Cardiac muscle cell (in vitro differentiated cells and primary cell): ENCODE measurements at places on chromosomes 7 and 10. TPM values are rescaled to one million over a fixed set of nuclear protein-coding genes. Genes with fewer than 3 reads are reported as not detected.

GRCh38 chr7:158782761-158783401, 46.4 kb downstream of the ESYT2 start:
- DNase-seq = peak; percentile 48

BUD31 gene
- 132 and 193 TPM in 2 replicates for polyA plus RNA-seq

HOXA13 gene
- polyA plus RNA-seq = not detected in 2 replicates

MBL2 gene
- not detected in 2 replicates for polyA plus RNA-seq

EBLN1 gene
- not detected in 2 replicates for polyA plus RNA-seq

LRRC72 gene
- polyA plus RNA-seq = not detected in 2 replicates

NRCAM gene
- polyA plus RNA-seq = 0.76 and 1.2 TPM in 2 replicates

- no peak for DNase-seq
Measured at GRCh38 chr10:34709637-34710390, 105.3 kb downstream of the PARD3 start.

FBXL13 gene
- polyA plus RNA-seq = 2.1 and 3.4 TPM in 2 replicates

GRCh38 chr7:148909568-148909967, 25.5 kb upstream of the EZH2 start:
- no peak for DNase-seq

OR9A2 gene
- polyA plus RNA-seq = not detected in 2 replicates

DNA sequence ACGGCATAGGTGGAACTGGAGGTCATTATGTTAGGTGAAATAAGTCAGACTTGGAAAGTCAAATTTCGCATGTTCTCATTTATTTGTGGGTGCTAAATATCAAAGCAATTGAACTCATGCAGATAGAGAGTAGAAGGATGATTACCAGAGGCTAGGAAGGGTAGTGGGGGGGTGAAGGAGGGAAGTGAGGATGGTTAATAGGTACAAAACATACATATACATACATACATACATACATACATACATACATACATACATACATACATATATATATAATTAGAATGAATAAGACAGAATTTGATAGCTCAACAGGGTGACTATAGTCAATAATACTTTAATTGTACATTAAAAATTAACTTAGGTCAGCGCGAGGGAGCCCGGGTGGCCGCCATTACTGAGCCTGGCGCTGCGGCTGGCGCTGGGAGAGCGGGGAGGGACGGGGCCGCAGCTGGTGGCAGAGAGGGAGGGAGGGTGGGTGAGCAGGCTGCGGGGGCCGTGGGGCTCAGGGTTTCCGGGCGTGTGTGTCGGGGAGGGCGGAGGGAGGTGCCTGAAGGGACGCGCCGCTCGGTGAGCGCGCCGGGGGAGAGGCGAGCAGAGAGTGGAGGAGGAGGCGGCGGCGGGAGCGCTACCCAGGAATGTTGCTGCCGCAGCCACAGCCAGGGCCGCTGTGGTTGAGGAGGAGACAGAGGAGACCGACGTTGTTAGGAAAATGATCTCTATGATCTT, 85.8 kb upstream of the EGFR start:
- peak; percentile 83 for DNase-seq

ADAMTS14 gene
- 1.2 and 2.2 TPM in 2 replicates for polyA plus RNA-seq

HOXA7 gene
- not detected in 2 replicates for polyA plus RNA-seq

DNA sequence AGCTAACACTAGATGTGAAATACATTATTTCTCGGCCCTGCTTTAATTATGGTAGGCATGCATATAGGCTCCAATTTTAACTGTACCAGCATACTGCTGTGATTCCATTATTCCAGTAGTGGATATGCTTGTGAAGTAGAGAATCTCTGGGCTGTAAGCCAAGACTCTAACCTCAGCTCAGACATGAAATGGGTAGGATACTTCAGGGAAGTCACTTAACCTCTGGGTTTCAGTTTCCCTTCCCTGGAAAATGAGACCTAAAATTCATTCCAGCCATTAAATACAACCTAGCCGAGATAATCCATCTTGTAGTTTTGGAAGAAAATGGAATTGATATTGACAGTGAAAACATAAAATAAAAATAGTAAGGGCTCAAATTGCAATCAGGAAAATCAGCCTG, 59.6 kb upstream of the TRIL start:
- no peak for DNase-seq

TECPR1 gene
- polyA plus RNA-seq = 19.2 and 19.3 TPM in 2 replicates

MET gene
- 1.9 and 2.6 TPM in 2 replicates for polyA plus RNA-seq

DNA sequence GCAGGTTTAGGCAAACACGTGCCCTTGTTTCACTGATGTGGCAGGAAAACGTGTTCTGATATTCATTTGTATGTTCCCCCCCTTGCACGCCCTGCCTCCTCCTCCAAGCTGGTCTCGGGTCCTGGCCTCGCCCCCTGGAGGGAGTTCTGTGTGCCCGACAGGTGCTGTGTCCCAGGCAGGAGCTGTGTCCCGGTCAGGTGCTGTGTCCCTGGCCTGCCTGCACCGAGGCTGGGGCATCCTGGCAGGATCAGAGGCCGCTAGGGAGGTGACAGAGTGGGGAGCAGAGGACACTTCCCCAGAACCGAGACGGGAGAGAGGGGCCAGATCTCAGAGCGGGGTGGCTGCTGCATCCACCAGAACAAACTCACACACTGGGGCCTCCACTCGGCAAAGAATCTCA, 45.3 kb downstream of the PRKAG2 start:
- no peak for DNase-seq

DNA sequence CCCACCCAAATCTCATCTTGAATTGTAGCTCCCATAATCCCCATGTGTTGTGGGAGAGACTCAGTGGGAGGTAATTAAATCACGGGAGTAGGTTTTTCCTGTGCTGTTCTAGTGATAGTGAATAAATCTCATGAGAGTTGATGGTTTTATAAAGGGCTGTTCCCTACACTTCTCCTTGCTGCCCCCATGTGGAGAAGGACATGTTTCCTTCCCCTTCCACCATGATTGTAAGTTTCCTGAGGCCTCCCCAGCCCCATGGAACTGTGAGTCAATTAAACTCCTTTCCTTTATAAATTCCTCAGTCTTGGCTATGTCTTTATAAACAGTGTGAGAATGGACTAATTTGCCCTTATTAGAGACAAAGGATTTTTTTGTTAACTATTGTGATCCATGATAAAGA, 48.5 kb upstream of the MKX start:
- peak; percentile 1 for DNase-seq

CLDN3 gene
- polyA plus RNA-seq = 5.6 and 11.2 TPM in 2 replicates

DDX21 gene
- polyA plus RNA-seq = 8.3 and 11.2 TPM in 2 replicates

GRCh38 chr7:98731651-98732050, 114.6 kb downstream of the NPTX2 start:
- DNase-seq = no peak

DNA sequence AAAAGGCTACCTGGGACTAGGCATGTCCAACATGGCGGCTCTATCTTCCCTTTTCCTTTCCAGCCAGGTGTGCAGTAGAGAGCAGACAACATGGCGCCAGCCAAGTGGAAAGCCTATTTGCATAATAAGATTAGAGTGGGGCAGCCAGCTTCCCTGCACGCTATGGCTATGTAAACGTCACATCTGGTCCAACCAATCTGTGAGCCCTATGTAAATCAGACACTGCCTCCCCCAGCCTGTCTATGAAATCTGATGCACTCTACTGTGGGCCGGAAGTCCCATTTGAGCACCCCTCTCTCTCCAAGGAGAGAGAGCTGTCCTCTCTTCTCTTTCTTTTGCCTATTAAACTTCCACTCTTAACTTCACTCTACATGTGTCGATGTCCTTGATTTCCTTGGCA, 984.9 kb upstream of the AUTS2 start:
- peak; percentile 1 for DNase-seq

- no peak for DNase-seq
Measured at GRCh38 chr7:114936471-114936870, 14.6 kb downstream of the MDFIC start.

- DNase-seq = peak; percentile 47
Measured at GRCh38 chr10:69479240-69480067, 28.2 kb downstream of the TSPAN15 start.

SPDYE3 gene
- polyA plus RNA-seq = 6.7 and 8.9 TPM in 2 replicates

DNA sequence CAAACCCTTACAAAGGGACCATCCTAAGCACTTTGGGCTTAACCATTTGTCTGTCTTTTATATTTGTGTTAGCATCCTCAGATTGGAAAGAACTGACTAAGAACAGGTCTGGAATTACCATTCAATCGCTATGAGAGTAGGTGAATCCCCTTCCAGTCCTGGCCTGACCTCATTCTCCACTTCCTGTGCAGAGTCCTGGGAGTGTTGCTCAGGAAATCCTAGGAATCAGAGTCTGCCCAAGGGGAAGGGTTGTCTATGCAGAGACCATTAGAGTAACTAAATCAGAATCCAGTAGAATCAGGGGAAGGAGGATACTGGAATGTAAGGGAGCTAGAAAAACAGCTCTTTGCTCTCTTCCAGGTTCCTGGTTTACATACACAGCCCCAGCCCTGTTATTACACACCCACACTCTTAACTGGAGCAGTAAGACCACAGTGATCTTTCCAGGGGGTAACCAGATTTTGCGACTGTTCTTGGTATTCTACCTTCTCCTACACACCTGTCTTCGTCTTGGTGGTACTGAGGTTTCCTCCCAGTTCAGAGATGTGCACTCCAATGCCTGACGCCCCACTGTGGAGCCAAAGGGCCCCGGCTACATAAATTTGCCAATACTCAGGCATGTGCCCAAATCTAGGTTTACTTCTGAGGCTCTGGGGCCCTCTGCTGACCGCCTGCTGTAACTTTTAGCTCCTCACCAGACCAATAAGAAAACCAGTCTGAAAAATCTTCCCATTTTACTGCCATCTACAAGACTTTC, 103.7 kb downstream of the RNF216 start:
- DNase-seq = peak; percentile 84

DNA sequence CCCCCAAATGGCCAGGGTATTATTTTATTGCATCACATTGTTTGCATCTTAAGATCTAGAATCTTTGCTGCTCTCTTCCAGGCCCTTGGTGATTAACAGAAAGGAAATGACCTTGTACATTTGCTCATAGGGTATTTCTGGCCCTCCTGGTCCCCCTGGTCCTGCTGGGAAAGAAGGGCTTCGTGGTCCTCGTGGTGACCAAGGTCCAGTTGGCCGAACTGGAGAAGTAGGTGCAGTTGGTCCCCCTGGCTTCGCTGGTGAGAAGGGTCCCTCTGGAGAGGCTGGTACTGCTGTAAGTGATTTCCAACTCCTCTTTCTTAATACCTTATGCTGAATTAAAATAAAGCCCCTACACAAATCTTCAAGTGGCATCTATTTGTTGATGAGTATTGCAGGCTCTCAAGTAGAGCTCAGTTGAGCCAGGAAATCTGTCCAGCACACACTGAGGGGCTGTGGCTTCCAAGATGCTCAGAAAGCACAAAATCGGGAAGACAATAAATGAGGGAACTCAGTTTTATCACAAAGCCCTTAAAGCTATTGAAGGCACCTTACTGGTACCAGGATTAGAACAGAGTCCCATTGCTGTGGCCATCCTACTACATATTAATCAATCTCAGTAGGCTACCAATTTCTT, 28.2 kb downstream of the COL1A2 start:
- DNase-seq = peak; percentile 23

DNA sequence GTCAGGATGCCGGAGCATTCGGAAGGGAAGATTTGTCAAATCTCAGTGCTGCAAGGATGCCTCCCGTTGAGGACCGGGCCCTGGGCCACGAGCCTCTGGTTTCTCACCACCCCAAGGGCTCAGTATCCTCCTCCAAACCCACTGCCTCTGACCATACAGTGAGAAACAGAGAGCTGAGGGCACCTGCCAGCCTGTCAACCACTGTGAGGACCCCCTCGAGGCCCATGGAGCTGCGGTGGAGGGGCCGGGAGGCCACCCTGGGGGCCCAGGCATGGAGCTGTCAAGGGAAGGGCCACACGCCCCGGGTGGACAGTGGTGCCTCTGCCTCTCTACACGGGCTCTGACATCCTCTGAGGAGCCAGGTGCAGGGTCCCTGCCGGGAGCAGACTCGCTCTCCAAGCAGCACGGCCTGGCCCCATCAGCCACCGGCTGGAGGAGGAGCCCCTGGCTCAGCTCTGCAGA, 248.0 kb upstream of the TCERG1L start:
- no peak for DNase-seq

DNA sequence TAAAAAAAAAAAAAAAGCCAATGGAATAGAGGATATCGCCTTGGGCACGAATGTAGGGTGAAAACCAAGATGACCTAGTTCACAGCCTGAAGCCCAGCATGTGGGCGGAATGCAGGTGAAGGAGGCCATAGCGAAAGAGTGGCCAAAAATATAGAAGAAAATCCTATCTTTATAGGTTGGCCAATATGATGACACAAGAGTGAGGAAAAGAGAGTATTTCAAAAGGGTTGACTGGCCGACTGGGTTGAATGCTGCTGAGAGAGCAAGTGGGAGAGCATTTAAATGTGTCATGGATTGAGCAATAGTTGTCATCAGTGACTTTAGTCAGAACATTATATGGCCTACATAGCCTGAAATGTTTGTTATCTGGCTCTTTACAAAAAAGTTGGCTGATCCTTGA, 17.2 kb upstream of the GLI3 start:
- DNase-seq = no peak

DNA sequence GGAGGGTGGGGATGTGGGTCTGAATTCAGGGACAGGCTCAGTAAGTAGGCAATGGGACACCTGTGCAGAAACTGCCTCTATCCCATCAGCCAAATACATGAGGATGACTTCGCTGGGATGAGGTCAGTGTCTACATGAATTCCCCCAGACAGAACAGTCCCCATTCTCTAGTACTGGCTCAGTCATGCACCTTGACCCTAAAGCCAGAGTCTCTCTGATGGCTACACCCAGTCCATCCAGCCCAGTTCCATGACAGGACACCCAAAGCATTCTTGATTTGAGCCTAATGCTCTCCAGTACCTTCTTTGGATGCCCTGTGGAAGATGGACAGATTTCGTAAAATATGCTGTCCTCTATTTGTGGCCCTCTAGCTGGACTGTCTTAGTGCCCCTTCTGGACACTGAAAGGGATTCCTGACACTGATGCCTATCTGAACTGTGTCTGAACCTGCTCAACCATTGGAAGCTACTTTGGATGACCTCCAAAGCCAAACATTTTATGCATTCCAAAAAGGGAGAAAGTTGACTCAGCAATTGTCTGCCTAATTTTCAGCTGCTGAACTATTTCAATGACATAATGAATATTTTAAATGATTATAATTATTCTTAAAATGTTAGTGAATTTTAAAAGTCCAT, 14.6 kb downstream of the SFRP4 start:
- DNase-seq = no peak

- no peak for DNase-seq
Measured at GRCh38 chr7:70794962-70795361, 337.0 kb upstream of the GALNT17 start.

DNA sequence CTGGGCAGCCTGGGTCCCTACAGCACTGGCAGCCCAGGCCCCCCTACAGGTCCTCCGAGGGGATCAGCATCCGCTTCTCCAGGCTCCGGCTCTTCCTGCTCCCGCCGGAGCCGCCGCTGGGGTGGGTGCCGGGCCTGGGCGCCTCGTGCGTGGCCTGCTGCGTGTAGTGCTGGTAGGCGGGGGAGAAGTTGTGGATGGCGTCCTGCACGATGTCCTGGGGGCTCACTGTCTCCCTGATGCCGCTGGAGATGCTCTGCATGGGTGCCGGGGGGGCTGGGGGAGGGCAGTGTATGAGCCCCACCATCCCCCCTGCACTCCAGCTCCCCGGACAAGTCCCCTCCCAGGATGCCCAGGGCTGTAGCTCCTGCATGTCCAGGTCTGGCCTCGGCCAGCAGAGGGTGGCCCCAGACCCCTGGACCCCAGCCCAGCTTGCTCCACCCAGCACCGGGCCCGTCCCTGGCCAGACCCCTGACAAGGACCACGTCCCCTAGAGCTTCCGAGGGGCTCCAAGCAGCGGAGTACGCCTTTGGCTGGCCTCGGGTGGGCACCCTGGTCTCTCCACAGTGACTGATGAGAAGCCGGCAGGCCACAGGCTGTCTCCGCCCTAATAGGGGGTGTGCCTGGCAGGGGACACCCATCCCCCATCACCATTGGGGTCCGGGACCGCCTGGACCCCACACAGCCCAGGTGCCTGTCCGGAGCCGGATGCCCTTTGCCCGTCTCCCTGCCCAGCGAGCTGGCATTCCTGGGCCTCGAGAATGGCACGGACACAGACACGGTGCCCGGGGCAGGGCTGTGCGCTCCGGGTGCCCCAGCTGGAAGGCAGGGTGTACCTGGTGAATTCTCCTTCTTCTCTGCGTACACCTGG, 8.9 kb downstream of the TMEM184A start:
- no peak for DNase-seq
